T-helper 9 cell (primary cell): ENCODE measurements at places on chromosomes 4 and X.

GRCh38 chr4:55098456-55099204, 26.8 kb downstream of the KDR start:
- DNase-seq, result no peak

GRCh38 chr4:185369731-185370130, 26.0 kb downstream of the LRP2BP start:
- no peak for DNase-seq

GRCh38 chrX:153933748-153934147, 1.1 kb downstream of the NAA10 start:
- no peak for DNase-seq

GRCh38 chr4:12221031-12221430, 792.3 kb upstream of the HS3ST1 start:
- no peak for DNase-seq

- DNase-seq, result no peak
Observed at GRCh38 chrX:6002056-6002455, 226.6 kb downstream of the NLGN4X start.
